Suppressor macrophage treated with lipopolysaccharide for 1 hour (primary cell): ENCODE measurements at places on chromosomes 1 and 21.

DNA sequence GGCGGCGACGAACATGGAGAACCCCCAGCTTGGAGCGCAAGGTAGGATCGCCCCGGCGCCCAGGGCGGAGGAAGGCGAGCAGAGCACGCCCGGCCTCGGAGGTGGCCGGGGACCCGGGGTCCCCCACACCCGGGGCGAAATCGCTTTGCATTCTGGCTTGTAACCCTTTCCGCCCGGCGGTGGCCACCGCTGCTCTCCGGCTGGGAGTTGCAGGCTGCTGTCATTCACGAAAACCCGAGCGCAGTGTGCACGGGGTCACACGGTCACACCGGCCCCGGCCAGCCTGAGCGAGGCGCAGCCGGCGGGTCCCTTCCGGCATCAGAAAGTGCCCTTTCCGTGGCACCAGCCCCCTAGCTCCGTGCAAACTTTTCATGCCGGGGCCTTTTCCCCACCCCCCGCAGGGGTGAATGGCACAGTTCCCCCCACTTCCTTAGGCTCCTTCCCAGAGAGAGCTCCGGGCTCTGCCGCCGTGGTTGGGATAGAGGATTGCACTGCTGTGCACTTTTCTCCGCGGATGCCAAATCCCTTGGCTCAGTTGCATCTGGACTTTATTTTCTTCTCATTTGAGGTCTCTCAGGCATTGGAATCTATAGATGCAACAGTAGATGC lies 802 bp downstream of the KAZN start:
- no peak for DNase-seq

DNA sequence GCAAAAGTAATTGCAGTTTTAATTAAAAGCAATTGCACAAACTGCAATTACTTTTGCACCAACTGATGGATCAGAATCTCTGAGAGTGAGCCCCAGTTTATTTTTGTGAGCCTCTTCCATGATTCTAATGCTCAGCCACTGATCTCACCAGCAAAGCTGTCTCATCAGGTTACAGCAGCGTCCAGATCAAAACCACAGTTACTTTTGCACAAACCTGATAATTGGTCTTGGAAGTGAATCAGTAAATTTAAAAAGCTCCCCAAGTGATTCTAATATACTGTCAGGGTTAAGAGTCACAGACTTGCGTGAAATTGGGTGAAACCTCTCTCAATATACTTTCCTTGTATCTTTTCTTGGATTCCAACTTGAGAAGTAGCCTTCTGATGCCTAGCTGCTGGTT lies 13.5 kb upstream of the CR2 start:
- DNase-seq: no peak

DNA sequence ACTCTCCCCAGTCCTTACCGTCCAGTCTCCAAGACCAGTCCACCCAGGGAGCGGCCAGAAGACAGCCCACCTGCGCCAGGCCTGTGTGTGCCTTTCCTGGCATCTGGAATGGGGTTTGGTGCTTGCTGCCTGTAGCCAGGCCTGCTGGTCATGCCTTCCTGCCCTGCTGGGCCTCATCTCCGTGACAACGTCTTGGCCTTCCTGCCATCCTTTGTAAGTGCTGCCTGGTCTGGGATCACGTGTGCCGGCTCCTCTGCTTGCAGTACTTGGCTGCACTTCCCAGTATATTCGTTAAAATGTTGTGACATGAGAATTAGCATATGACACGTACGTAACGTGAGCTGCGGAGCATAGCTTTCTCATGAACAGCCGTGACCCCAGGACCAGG lies 145.3 kb upstream of the COL6A1 start:
- no peak for DNase-seq

DNA sequence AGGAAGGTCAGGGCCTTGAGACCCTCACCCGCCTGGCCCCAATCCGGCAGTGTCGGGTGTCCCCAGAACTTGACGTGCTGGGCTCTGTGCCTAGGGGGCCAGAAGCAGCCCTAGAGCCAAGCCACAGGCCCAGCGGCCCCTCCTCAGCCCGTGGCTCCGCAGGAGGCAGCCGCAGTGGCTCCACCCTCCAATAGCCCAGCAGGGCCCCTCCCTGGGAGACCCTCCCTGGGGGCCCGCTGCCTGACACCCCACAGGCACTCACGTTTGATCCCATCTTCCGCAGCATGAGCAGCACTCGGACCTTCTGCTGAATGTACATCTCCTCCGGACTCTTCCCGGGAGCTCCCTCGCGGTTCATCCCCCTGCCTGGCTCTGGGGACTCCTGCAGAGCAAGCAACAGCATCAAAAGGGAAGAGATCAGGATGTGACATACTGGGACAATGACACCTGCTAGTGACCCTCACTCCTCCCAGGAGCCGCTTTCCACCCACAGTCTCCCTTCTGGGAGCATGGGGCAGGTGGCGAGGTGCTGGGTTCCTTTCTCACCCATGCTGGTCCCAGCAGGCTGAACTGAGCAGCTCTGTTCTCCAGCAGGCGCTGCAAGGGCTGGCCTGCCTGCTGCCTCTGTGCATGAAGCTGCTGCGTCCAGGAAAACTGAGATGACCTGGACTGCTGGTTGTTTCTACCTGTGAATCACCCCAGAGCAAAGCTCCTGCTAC lies 38.2 kb downstream of the CTNNBIP1 start:
- DNase-seq: no peak

- no peak for DNase-seq
These were observed 13.1 kb downstream of the IL6R start for GRCh38 chr1:154418062-154418921.

DNA sequence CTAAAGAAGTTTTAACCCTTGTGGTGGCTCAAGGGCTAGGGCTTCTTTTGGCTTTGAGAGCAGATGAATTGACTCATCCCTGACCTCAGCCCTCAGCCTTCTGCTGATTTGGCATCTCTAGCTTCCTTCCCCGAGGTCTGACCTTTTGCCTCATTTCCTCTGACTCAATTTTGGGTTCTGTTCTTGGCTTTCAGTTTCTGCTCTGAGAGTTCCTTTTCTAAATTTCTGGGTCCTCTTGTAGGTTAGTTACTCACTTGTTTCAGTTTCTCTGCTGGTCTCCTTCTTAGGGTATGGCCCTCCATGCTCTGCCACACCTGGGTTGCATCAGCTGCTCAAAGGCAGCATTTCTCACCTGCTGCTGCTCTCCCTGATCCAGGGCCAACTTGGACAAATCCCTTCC lies 19.4 kb downstream of the PDE4B start:
- peak; percentile 96 for DNase-seq

DNA sequence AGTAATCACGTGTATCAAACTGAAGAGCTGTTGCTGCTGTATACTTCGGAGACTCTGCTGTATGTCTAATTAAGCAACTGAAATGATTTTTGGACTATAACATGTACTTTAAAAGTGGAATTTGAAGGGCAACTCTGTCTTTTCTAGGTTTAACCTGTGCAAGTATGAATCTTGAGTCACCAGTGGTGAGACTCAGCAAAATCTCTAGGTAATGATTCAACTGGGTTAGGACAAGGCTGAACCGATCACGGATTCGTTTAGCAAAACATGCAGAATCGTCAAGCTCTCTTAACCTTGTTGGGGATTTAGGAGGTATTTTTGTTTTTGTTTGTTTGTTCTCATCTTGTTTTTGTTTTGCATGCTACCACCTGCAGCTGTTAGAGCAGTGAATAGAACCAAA lies 149.6 kb downstream of the CYYR1 start:
- DNase-seq: no peak

DNA sequence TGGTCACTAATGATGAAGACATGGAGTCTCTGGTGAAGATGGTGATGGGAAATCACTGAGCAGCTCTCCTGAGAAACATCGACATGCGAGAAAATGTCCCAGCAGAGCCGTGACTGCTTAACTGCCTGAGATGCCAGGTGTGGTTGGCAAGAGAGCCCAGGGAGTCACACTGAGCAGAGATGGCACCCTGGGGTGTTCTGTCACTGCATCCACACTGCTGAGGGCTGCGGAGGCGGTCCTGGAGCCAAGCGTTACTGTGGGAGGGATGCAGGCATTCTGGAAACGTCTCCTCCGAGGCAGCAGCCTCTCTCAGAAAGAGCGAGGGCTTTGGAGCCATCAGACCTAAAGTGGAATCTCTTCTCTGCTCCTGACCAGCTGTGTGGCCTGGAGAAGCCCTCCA lies 57.2 kb downstream of the EPHB2 start:
- DNase-seq: no peak

- DNase-seq: peak; percentile 70
These were observed 166.9 kb downstream of the HLX start for GRCh38 chr1:221045842-221046831.

GRCh38 chr1:113451710-113452109 lies 61.4 kb downstream of the MAGI3 start:
- no peak for DNase-seq

DNA sequence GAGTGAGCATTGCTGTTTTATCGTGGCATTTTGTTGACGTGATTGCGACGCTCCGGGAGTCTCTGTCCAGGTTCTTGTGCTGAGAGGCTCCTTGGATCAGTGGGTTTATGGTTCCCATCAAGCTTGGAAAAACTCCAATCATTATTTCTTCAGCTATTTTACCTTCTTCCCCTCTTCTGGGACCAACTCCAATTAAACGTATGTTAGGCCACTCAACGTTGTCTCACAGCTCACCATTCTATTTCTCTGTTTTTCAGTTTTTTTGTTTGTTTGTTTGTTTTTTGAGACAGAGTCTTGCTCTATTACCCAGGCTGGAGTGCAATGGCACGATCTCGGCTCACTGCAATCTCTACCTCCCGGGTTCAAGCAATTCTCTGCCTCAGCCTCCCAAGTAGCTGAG lies 8.0 kb downstream of the HES4 start:
- no peak for DNase-seq

GRCh38 chr1:115479055-115479482 lies 141.0 kb upstream of the NGF start:
- DNase-seq: no peak

DNA sequence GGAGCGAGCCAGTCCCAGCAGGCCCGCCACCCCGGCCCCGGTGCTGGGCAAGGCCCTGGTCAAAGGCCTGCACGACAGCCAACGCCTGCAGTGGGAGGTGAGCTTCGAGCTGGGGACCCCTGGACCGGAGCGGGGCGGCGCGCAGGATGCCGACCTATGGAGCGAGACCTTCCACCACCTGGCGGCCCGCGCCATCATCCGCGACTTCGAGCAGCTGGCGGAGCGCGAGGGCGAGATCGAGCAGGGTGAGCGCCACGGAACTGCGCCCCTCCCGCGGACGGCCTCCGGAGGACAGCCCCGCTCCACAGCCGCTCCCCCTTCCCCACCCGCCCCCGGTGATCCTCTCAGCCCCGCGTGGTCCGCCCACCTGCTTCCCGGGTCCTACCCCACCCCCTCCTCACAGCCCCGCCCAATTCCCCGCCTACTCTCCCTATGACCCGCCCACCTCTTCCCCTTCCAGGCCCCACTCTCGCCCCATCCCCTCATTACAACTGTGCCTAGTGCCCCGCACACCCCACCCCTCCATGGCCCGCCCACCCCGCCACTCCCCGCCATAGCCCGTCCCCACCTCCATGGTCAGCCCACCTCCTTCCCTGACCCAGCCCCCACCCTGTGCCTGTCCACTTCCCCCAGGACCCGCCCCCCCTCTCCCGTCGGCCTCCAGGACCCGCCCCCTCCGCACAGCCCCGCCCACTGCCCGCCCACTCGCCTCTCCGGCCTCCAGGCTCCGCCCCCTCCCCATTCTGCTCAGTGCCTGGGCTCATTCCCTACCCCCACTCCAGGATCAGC lies 52.7 kb downstream of the VWA5B1 start:
- peak; percentile 12 for DNase-seq

DNA sequence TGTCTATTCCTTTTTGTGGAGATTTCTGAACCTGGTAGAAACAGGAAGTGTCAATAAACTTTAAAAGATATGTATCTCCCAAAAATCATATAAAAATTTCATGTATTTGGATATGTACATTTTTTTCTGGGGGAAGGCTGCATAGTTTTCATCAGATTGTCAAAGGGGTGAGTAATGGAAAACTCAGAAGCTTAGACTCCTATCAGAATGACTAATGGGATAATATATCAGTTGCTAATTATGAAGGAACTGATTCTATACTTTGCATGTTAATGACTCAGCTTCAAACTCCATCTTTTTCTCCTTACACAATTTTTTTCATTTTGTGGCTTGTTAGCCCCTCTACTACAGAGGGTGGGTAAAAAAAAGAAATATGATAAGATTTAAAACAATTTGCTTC lies 55.9 kb downstream of the GON4L start:
- DNase-seq: peak; percentile 6

- DNase-seq: no peak
These were observed 144.0 kb downstream of the KCNH1 start for GRCh38 chr1:210989905-210990304.

DNA sequence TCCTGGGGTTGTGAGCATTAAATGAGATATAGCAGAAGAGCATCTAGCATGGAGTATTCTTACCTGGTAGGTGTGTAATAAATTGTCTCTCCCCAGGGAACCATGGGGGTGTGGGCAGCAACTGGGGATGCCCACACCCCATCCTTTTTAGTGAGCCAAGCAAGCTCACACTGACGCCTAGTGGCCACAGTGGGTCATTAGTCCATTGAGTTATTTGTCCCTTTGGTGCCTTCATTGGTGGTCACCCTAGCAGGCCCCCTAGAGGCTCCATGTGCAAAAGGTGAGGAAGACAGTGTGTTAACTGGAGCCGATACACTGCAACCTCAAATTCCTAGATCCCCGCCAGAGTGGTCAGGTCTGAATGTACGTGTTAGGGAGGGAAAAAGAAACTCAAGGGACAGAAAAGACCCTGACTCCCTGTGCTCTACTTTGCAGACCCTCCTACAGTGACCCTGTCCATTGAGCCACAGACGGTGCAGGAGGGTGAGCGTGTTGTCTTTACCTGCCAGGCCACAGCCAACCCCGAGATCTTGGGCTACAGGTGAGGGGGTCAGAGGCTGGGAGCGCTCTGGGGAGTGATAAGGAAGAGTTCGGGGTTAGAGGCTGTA lies 93.3 kb upstream of the CD1D start:
- peak; percentile 80 for DNase-seq

GRCh38 chr1:110697606-110698005 lies 22.9 kb upstream of the KCNA3 start:
- no peak for DNase-seq

DNA sequence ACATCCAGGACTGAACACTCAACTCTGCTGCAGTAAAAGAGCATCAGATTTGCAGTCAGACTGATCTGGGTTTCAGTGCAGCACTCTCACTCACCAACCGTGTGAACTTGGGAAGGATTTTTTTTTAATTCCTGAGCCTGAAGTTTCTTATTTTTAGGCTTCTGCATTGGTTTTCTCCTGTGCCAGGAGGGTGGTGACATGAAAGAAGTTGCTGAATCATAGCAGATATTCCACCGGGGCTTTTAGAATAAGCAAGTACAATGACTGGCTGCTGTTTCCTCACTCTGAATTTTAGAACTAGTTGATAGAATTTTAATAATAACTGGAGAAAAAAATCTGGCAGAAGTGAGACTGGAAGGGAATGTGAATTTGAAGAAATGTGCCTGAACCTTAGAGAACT lies 11.6 kb downstream of the ADAM30 start:
- peak; percentile 55 for DNase-seq

DNA sequence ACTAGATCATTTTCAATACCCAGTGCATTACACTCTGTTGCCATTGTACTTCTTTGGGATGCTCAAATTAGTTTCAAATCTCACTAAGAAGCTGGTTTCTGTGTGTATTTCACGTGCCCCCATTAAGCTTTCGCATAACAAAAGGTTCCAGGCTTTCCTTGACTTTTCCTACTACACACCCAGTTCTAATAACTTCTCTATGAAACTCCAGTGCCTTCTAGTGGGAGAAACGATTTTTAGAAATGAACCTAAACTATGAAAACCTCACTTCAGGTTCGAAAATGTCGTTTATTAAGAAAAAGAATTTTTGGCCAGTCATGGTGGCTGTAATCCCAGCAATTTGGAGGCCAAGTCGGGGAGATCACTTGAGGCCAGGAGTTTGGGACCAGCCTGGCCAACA lies 2.8 kb downstream of the CFHR4 start:
- DNase-seq: no peak

GRCh38 chr21:30552782-30553181 lies 8.3 kb downstream of the KRTAP19-7 start:
- no peak for DNase-seq
